NCI-H526 treated with DMSO at 0.1 percent for 48 hours (cell line): ENCODE measurements at places on chromosomes 12 and 14.

- DNase-seq, result no peak
Observed at GRCh38 chr14:91872517-91873470, 5.5 kb upstream of the TC2N start.

GRCh38 chr14:77099425-77100167, 1.5 kb downstream of the CIPC start:
- no peak for DNase-seq

DNA sequence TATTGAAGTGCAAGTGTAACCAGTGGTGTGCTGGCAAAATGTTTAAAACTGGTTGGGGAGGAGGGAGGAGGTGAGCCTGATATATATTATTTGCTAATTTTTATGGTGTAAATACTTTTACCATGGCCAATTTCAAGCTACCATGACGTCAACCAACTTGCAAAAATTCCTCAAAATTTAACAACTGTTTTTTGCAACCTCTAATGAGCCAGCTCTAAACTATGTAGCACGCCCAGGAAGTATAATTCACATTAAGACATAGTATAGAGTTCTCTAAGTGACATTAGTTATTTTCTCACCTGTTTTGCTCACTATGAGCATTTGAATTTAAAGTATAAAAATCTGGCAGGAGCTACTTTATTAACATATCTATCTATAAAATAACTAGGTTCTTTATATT, 41.4 kb downstream of the ATL1 start:
- DNase-seq, result no peak

DNA sequence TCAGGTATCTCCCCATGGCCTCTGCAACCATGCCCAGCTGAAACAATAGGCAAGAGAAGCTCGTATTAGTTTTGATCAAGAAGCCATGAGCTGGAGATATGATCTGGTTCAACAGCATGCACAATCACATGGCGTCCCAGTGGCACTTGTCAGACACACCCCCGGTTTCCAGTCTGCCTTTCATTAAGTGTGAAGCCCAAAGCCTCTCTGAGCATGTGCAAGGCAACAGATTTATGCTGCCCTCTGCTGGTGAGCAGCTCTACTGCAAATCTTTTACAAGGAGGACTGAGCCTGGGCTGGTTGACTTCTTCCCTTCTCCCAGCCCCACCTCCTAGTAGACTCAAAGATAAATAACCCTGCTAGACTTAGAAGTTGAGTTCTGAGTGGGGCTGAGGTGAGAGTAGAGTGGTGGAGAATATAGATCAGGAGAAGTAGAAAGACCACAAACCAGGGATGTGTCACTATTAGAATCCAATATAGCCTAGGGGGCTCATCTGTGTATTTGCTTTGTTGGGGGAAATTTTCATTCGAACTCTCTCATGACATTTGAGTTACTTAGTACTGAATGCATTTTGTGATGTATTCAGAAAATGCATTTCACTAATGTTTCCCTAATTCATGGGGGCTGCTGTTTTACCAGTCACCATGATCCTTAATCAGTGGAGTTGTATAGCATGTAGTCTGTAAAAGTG, 53.7 kb upstream of the MBIP start:
- DNase-seq, result peak; percentile 13

DNA sequence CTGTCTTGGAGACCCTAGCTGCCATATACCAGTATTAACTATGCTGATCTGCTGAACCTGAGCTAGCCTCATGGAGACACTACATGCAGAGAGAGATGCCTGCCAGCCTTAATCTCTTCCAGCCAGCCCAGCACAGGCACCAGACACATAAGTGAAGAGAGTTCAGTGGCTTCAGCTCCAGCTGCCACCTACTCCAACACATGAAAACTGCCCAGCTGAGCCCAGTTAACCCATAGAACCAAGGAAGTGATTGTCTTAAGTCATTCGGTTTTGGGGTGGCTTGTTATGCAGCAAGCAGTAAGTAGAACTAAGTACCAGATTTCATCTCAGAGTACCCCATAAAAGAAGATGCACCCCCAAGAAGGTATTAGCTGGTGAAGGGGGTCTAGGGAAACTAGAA, 7.6 kb downstream of the SERPINA11 start:
- DNase-seq, result no peak

DNA sequence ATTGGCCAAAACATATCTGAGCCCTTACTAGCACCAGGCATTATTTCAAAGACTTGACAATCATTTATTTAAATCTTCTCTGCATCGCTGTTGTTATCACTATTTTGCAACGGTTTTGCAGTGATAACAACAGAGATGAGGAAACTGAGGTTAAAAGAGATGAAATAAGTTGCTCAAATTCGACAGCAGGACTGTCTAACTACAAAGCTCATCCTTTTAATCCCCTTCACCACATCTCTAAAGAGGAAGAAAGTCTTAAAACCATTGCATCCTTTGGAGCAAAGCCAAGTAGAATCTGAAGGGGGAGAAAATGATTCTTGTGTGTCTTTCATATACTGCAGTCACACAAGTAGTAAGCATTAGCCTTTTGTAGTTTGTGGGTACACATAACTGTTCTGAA, 14.8 kb upstream of the ETNK1 start:
- DNase-seq, result no peak

GRCh38 chr12:3420693-3421092, 70.3 kb upstream of the PRMT8 start:
- no peak for DNase-seq

GRCh38 chr12:103547376-103547775, 39.7 kb upstream of the STAB2 start:
- DNase-seq, result no peak

- peak; percentile 82 for DNase-seq
Observed at GRCh38 chr12:1592444-1593173, 1.8 kb downstream of the FBXL14 start.

DNA sequence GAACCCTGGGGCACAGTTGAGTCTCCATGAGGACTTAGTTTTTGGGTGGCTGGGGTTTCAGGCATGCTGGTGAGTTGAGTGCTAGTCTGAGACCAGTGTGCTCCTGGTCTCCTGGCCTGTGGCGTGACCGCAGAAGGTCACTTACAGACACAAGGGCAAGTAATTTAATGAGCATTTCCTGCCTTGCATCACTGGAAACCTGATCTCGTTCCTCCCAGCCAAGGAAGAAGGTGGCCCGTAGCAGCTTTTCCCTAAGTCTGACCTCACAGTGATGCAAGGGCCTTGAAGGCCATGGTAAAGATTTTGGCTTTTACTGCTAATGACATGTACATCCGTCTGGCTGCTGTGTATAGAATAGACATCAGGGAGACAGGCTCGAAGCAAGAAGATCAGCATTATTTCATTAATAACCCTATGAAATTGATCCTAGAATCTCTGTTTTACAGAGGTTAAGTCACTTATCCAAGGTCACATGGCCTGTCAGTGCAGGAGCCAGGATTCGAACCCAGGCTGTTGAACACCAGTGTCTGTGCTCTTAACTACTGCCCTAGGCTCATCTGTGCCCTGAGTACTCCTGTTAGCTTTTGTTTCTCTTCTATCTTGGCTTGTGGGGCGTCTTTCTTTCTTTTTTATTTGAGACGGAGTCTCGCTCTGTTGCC, 4.6 kb downstream of the TMEM120B start:
- no peak for DNase-seq

DNA sequence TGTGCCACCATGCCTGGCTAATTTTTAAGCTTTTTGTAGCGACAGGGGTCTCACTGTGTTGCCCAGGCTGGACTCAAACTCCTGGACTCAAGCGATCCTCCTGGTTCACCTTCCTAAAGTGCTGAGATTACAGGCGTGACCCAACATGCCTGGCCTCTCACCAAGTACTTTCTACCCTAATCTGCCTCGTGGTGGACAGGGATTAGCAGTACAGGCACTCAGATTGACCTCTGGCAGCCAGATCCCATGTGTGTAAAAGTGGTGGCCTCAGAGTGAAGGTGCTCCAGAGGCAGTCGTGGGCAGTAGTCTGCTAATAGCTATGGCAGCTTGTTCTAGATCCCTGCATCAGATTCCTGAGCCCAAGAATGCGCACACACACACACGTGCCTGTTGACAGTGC, 30.9 kb downstream of the MTHFD1 start:
- DNase-seq, result no peak

DNA sequence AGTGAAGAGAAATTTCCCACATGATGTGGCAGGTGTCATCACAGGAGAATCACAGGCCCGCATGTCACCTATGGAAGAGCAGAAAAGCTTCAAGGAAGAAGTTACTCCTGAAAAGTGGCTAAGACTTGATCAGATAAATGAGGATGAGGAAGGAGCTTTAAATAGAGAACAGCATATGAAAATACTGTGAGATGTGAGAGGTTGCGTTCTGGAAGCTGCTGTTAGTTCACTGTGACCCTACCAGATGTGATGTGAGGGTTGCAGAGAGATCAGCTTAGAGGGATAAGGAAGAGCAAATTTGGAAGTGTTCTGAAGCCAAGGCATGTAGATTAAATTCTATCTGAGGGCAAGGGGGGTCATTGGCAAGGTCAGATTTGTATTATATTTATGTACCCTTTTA, 17.1 kb downstream of the ERP27 start:
- DNase-seq, result no peak

DNA sequence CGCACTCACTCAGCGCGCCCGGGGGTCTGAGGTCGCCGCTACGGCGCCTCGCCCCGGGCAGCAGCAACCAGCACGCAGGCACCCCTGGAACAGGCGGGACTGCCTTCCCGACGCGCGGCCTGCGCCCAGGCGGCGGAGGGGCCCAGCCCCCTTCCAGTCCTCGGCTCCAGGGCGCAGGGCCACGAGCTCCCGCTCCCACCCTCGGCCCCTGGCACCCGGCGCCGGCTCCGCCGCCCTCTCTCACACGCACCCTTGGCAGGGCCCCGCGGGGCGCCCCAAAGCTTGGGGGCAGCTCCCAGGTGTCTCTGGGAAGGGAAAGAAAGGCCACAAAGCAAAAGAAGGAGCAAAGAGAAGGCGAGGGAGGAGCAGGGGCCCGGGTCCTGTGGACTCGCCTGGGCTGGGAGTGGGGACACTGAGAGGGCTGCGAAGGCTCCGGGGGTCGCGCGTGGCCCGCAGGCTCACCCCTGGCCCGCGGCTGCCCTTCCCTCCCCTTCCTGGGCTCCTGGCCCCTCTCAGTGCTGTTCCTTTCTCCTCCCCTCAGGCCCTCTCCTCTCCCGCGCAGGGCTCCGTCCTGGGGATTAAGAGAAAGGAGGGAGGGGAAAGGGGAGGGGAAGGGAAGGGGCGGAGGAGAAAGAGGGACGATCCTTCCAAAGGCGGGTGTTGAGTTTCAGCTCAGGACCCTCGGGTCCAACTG, 907 bp upstream of the EFS start:
- DNase-seq, result no peak

GRCh38 chr14:67675219-67675582, 769 bp upstream of the VTI1B start:
- no peak for DNase-seq

GRCh38 chr14:97916669-97917568, 1119.7 kb downstream of the VRK1 start:
- no peak for DNase-seq
